Activated CD4-positive, alpha-beta T cell treated with anti-CD3 and anti-CD28 coated beads for 36 hours (primary cell): ENCODE measurements at places on chromosomes 5 and 9.

DNA sequence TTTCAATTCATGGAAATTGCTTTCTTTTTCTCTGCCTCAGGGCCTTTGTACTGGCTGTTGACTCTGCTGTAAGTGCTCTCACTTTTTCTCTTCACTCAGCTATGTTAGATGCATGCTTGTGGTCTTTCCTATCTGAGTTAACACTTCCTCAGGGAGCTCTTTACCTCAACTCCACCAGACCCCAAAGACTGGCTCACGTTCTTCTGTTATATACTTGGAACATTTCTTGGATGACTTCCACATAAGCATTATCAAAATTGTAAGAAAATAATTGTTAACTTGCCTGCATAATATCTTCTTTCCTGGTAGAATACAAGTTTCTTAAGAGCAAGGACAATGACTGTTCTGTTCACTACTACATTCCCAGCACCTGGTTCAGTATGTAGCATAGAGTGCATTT is 455.9 kb downstream of the EBF1 start:
- DNase-seq, result no peak

DNA sequence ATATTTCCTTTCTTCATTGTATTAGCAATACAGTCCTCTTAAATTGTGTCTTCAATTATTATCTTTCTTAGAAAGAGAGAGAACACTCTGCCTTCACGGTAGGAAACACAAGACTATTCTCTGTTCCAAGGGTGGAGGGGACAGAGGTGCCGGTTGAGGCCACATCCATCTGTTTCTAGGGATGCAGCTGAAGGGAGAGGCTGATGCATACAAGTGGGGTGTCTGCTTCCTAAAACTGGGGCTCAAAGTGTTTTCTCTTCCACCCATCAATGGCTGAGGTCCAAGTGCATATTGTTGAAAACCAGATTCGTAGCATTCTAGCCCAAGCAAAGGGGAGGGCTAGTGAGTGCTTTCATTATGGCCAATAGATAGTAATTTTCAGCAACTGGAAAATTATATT is 9.5 kb downstream of the IRX2 start:
- DNase-seq, result no peak

DNA sequence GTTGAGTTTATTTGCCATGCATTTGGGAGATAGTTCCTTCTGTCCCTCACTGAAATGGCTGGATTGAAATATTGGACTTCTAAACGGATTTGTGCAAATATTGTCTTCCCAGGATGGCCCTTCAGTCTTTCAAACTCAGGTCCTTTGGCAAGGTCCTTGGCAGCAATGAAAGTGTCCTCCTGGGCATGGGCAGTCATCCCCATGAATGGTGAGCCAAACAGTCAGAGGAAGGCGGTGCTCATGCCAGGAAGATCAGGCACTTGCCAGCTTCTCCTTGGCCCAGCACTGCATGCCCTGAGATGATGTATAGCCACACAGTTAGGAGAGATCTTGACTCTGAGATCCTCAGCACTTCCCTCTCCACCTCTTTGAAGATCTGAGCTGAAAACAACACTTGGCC is 221.4 kb upstream of the KLF4 start:
- no peak for DNase-seq

- DNase-seq, result no peak
Observed at GRCh38 chr9:97474372-97474925, 27.0 kb upstream of the TMOD1 start.

DNA sequence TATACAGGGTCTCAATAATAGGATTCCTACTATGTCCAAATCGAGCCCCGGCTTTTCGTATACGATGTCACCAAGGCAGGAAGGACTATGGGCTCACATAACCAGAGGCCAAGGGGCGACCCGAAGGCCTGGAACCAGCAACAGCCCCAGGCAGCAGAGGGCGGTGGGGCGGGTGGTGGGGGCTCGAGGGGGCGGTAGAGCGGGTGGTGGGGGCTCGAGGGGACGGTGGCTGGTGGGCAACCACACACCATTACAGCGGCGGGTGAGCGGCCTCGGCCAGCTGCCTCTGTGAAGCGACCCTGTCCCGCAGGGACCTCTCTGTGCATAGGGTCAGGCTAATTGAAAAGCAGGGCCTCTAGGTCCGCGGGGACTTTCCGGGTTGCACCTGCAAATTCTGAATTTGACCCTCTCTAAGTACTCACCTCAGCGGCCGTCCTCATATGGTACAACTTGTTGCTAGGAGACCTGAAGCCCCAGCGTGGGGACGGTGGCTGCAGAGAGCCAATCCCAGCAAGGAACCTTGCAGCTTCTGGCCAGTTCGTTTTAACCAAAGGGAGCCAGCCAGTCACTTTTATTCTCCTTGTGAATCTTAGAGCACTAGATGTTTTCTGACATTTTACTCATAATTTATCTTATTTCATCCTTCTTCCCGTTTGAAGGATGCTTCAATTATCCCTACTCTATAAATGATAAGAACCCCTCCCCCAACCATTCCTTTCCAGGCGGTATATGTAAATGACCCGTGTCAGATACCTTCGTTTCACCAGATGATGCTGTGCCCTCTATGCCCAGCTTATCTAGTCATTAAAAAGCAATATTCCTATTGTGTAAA is at the start of gene NME5:
Gene NME5, minus strand, starts transcription at position 480 of the 832 bp plus-strand sequence. CDS start 648 bp downstream, outside the sequence.
- DNase-seq, result peak; percentile 30

DNA sequence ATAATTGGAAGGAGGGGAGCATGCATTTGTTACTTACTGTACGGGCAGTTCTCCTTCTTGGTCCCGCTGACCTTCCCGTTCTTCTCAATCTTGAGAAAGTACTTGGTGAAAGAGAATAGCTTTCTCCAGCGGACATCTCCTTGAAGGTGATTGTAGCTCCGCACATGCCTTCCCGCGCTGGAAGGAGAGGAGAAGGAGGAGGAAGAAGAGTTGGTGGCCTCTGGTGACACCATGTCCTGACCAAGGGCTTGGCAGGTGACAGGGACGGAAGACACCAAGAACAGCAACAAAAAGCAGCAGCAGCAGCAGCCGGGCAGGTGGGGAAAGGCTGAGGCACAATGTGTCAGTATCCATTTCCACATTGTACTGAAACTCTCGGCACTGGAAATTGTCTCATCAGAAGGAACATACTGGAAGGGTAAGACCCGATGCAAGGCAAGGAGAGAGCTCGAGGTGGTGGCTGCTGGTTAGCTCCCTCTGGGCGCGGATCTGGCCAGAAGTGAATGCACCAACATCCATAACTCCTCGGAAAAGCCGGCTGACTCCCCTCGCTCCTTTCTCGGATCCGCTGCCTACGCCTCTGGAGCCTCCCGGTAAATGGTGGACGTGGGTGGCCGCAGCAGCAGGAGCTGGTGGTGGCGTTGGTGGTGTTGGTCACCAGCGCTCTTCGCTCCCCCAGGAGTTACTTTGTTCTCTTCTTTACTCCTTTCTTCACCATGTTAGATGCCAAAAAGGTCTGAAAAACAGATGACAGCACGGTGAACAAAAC is 715 bp downstream of the FGF10 start:
- DNase-seq, result no peak
